ENCODE measurements at places on chromosomes 11 and 22. TPM values are rescaled to one million over a fixed set of nuclear protein-coding genes. Genes with fewer than 3 reads are reported as not detected.

GRCh38 chr22:23777776-23778576 lies 5.3 kb downstream of the MMP11 start:
- H3K4me1 ChIP-seq, result peaks cover 32% of the 10 kb centered on the region
- no peak overlapping the region for H3K4me3 ChIP-seq
- no peaks in the 10 kb centered on the region for H3K36me3 ChIP-seq
- no peak overlapping the region for H3K27ac ChIP-seq

GRCh38 chr11:45592636-45593035 lies 72.8 kb downstream of the CHST1 start:
- H3K27ac ChIP-seq, result no peak overlapping the region
- no peaks in the 10 kb centered on the region for H3K4me1 ChIP-seq
- H3K27me3 ChIP-seq, result peaks cover 23% of the 10 kb centered on the region

- H3K4me3 ChIP-seq, result no peak overlapping the region
- H3K27me3 ChIP-seq, result no peaks in the 10 kb centered on the region
- no peak for DNase-seq
- H3K27ac ChIP-seq, result no peak overlapping the region
- H3K36me3 ChIP-seq, result no peaks in the 10 kb centered on the region
These were observed 32.4 kb upstream of the ETS1 start for GRCh38 chr11:128619540-128620308.

GRCh38 chr11:65414776-65415498 lies 7.7 kb upstream of the NEAT1 start:
- H3K4me1 ChIP-seq, result peaks cover 41% of the 10 kb centered on the region
- no peak overlapping the region for H3K4me3 ChIP-seq
- no peaks in the 10 kb centered on the region for H3K27me3 ChIP-seq
- H3K36me3 ChIP-seq, result peaks cover 39% of the 10 kb centered on the region
- DNase-seq, result no peak
- no peak overlapping the region for H3K27ac ChIP-seq

GRCh38 chr11:23727794-23728193 lies 769.1 kb upstream of the LUZP2 start:
- H3K4me1 ChIP-seq, result peaks cover 6% of the 10 kb centered on the region
- H3K27ac ChIP-seq, result no peak overlapping the region
- DNase-seq, result no peak
- H3K36me3 ChIP-seq, result no peaks in the 10 kb centered on the region

- no peak overlapping the region for H3K27ac ChIP-seq
- DNase-seq, result no peak
- H3K4me3 ChIP-seq, result no peak overlapping the region
- H3K27me3 ChIP-seq, result no peaks in the 10 kb centered on the region
These were observed 5.9 kb downstream of the TOM1 start for GRCh38 chr22:35305525-35306070.

GLB1L2 gene
- not detected for total RNA-seq

DNA sequence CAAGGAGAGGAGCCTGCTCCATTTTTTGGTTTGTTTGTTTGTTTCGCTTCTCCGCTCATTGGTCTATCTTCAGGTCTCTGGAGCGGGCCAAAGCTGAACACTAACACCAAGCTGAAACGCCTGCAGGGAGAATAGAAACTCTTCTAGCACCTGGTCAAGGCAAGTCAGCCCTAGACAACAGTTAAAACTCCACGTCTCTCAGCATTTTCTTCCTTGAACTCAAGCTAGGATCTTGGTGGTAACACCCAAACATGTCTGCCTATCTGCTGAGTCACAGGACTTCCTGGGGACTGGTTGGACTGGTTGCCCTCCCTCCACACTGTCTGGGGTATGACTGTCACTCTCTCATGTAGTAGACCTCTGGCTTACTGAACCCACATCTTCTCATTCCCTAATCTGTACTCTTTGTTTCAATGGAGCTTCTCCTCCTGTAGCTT lies 23.9 kb upstream of the RBFOX2 start:
- H3K27me3 ChIP-seq, result no peaks in the 10 kb centered on the region
- no peak overlapping the region for H3K4me3 ChIP-seq
- DNase-seq, result peak; percentile 32
- peak overlapping the region; percentile 61 for H3K27ac ChIP-seq

DNA sequence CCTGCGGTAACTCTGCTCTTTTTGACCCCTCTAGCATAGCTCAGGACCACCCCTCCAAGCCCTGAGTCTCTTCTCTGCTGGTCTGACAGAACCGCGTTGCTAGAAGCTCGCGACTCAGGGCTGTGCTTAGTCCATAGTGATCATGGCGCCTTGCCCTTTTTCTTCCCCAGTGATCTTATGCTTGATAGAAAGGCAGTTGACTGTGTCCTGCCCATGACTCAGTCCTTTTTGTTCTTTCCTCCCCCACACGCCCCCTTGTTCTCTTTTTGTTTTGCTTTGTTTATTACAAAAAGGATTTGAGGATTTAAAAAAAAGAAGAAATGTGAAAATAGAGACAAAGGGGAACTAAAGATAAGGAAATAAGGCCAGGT lies 17.5 kb downstream of the IL17RA start:
- no peak overlapping the region for H3K27ac ChIP-seq
- DNase-seq, result no peak
- H3K4me3 ChIP-seq, result no peak overlapping the region
- H3K27me3 ChIP-seq, result no peaks in the 10 kb centered on the region
- peaks cover 87% of the 10 kb centered on the region for H3K36me3 ChIP-seq

- DNase-seq, result no peak
- H3K4me3 ChIP-seq, result no peak overlapping the region
- H3K36me3 ChIP-seq, result 0 out of 2 replicates have a peak, but pooled peaks cover 2% of the 10 kb centered on the region
- peaks cover 25% of the 10 kb centered on the region for H3K4me1 ChIP-seq
- no peaks in the 10 kb centered on the region for H3K27me3 ChIP-seq
These were observed 3.5 kb downstream of the CASTOR1 start for GRCh38 chr22:30285846-30286200.

EIF3M gene
- total RNA-seq, result 714 TPM

KCNQ1 gene
- total RNA-seq, result not detected

C11orf21 gene
- not detected for total RNA-seq

GRCh38 chr11:111303461-111303860 lies 5.1 kb downstream of the POU2AF3 start:
- 0 out of 2 replicates have a peak, but pooled peaks cover 5% of the 10 kb centered on the region for H3K27me3 ChIP-seq
- H3K4me3 ChIP-seq, result no peak overlapping the region
- H3K36me3 ChIP-seq, result no peaks in the 10 kb centered on the region
- no peak overlapping the region for H3K27ac ChIP-seq

GRCh38 chr22:22820626-22821025 lies 67.0 kb upstream of the IGLL5 start:
- H3K4me3 ChIP-seq, result no peak overlapping the region
- H3K36me3 ChIP-seq, result no peaks in the 10 kb centered on the region
- H3K27ac ChIP-seq, result no peak overlapping the region
- DNase-seq, result no peak
- peaks cover 9% of the 10 kb centered on the region for H3K27me3 ChIP-seq

ANO1 gene
- total RNA-seq, result 0.72 TPM

INS gene
- not detected for total RNA-seq

DNA sequence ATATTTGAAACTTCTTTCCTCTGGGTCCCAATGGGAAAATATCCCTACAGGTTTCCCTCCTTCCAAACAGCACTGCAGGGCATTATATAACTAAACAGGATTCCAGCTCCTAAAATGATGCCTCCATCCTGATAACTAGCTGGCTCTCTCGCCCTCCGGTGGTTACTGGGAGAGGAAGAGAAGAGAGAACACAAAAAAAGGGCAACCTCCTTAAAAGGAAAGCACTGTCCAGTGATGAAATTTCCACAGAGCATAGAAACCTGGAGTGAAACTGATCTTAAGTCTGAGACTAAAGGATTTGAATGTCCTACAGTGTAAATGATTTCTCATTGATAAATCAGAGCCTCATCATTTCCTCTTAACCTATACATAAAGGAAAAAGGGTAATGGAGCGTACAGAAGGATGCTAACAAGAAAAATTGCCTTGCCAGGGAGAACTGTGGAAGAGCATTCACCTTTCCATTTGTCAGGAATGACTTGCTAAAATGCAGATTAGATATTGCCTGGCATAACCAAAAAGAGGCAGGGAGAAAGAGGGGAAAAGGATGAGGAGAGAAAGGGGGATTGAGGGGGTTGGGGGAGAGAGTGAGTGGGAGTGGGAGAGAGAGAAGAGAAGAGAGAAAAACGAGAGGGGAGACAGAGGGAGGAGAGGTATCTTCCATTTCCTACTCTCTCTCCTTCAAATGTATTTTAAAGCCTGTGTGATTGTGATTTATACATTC lies 121.3 kb downstream of the APOL5 start:
- H3K36me3 ChIP-seq, result 0 out of 2 replicates have a peak, but pooled peaks cover 8% of the 10 kb centered on the region
- peak overlapping the region; percentile 40 for H3K27ac ChIP-seq
- peaks cover 47% of the 10 kb centered on the region for H3K4me1 ChIP-seq
- H3K4me3 ChIP-seq, result peak overlapping the region; percentile 46
- peak; percentile 66 for DNase-seq

CHKA gene
- 28.5 TPM for total RNA-seq

AIFM3 gene
- total RNA-seq, result not detected

DNA sequence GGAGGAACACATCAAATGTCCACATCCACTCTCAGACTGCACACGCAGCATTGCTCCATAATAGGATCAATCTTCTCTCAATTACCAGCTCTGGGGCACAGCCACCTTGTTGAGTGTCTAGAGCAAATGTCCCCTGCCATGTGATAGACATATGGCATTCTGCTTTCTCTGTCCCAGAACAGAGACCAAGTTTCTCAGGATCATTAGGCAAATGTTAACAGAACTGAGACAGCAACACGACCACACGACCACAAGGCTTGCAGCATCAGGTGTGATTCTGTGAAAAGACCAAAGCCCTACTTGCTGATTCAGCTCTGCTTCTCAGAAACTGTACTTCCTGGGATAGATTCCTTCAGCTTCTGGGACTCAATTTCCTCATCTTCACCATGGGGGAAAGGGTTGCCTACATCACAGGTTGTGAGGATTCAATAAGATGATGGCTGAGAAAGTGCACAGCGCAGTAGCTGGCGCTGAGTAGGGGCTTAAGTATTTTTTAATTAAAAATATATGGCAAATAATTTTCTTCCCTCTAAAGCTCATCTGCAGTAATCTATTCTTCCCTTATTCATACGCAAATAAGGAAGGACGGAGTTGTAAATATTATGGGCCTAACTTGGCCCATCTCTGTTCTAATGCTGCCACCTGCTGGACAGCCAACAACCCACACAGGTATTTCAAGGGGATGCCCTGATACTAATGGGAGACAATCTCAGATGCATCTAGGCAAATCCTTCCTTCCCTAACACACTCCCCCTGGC lies 54.3 kb upstream of the USP47 start:
- H3K4me1 ChIP-seq, result no peaks in the 10 kb centered on the region
- peak; percentile 48 for DNase-seq
- 0 out of 2 replicates have a peak, but pooled peaks cover 7% of the 10 kb centered on the region for H3K27me3 ChIP-seq
- H3K36me3 ChIP-seq, result no peaks in the 10 kb centered on the region
- H3K27ac ChIP-seq, result no peak overlapping the region

PKNOX2 gene
- not detected for total RNA-seq

DNA sequence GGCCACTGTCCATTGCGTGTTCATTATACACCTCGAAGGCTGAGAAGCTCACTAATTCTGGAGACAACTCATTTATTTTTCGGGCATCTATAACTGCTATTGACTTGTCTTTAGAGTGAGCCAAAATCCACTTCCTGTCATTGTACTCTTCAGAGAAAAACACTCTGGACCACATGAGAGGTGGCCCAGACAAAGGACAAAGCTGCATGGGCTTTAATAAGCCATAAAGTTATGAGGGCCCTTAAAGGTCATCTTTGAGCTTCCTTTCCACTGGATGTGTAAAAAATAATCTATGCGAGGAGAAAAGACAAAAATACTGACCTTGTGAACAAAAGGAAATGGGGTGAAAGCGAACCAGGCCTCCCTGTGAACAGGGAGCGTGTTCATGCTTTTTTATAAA lies 63.5 kb upstream of the ZC3H12C start:
- no peaks in the 10 kb centered on the region for H3K4me1 ChIP-seq
- no peaks in the 10 kb centered on the region for H3K27me3 ChIP-seq
- H3K36me3 ChIP-seq, result no peaks in the 10 kb centered on the region
- no peak for DNase-seq
- no peak overlapping the region for H3K4me3 ChIP-seq
- H3K27ac ChIP-seq, result no peak overlapping the region
